ENCODE measurements at places on chromosomes 12 and 14. TPM values are rescaled to one million over a fixed set of nuclear protein-coding genes. Genes with fewer than 3 reads are reported as not detected.

GRCh38 chr12:18462442-18462841 lies 201.1 kb downstream of the PIK3C2G start:
- no peak for DNase-seq

- no peak for DNase-seq
Observed at GRCh38 chr14:89432226-89432625, 15.2 kb upstream of the FOXN3 start.

- no peak for DNase-seq
Observed at GRCh38 chr12:125098676-125099408, 33.6 kb downstream of the AACS start.

DNA sequence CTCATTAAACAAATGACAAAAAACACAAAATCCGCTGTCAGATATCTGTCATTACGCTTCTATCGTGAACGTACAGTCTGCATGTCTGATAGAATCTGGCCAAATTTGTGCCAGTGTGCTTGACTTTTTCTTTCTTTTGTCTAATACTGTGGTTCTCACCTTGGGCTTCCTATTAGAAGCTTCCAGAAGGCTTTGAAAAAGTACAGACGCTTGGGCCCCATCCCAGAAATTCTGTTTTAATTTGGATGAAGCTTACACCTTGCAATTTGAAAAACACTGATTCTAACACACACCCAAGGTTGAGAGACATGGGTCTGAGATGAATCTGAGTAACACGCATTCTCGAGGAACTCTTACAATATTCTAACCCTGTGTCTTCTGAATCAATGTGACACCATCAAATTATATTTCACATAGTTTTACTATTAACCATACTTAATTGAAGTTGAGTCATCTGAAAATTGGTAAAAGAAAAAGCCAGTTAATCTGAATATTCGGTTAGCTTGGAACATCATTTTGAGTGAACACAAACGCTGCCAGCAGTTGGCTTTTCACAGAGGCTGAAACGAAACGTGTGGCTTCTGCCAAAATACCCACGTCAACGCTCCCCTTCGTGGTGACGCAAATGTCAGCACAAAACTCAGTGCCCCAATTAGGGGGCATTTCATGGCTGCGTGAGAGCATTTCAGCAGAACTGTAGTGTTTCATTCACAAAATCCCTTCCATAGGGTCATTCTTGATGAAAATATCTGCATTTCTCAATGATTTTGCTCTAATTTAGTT lies 420.5 kb downstream of the TMEM132D start:
- DNase-seq: no peak

DNA sequence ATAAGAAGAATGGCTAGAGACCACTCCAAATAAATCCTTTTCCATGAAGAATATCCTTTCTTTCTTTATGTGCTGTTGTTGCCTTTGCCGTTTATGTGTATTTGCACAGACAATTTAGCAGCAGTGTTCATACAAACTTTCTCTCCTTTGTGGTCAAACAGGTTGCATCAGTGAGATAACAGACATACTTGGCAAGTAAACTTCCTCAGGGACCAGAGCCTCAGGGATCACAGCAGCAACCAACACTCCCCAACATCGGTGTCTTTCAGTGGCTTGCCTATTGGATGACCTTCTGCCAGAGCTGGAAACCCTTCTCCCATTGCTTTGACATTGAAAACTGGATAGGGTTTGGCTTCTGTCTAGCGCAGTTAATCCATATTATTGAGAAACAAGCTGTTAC lies 252.2 kb downstream of the BTG1 start:
- DNase-seq: no peak

DNA sequence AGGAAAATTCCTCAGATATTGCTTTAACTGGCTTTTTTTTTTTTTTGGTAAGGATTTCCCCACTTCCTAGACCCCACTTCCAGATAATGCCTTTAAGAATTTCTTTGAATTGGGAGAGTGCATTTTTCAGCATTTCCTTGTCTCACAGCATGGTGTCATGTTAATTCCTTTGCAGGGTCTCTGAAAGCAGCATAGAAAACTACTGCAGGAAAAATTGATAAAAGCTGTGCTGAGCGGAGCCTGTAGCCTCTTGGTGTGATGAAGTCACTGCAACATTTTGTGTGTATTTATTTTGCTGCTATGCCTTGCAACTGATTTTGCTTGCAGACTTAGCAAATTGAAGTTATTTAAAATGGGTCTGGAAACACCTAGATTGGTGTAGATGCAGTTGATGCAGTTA lies 2.7 kb downstream of the ANO4 start:
- no peak for DNase-seq

The ARMH4 gene
- not detected for total RNA-seq

The CAPZA3 gene
- not detected for total RNA-seq

The ELK3 gene
- 10.7 TPM for total RNA-seq

The DRAM1 gene
- total RNA-seq: 5.6 TPM

The RTL1 gene
- total RNA-seq: not detected

The GALNT6 gene
- total RNA-seq: 8.8 TPM
